ENCODE measurements at places on chromosomes 3 and 15.

DNA sequence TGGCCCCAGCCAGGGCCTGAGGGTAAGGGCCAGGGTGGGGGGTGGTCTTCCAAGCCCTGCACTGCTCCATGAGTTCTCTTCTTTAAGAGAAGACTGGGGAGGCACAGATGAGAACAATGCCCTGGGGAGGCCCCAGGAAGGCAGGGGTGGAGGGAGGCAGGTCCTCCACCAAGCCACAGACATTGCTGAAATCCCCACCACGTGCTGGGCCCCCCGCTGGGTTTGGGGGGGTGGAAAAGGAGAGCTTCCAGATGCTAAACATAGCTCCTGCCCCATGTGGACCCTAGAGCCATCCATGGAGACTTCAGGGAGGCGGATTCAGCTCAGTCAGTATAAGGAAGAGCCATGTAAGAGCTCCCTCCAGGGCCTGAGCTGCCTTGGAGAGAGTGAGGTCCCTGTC lies 157.8 kb upstream of the LINGO1 start:
- no peak for DNase-seq

- no peak for DNase-seq
These were observed 574 bp downstream of the DUOXA1 start for GRCh38 chr15:45128971-45129639.

GRCh38 chr3:81660036-81660435 lies 101.4 kb downstream of the GBE1 start:
- no peak for DNase-seq

- no peak for DNase-seq
These were observed 461 bp downstream of the PCYT1A start for GRCh38 chr3:196287090-196287439.

DNA sequence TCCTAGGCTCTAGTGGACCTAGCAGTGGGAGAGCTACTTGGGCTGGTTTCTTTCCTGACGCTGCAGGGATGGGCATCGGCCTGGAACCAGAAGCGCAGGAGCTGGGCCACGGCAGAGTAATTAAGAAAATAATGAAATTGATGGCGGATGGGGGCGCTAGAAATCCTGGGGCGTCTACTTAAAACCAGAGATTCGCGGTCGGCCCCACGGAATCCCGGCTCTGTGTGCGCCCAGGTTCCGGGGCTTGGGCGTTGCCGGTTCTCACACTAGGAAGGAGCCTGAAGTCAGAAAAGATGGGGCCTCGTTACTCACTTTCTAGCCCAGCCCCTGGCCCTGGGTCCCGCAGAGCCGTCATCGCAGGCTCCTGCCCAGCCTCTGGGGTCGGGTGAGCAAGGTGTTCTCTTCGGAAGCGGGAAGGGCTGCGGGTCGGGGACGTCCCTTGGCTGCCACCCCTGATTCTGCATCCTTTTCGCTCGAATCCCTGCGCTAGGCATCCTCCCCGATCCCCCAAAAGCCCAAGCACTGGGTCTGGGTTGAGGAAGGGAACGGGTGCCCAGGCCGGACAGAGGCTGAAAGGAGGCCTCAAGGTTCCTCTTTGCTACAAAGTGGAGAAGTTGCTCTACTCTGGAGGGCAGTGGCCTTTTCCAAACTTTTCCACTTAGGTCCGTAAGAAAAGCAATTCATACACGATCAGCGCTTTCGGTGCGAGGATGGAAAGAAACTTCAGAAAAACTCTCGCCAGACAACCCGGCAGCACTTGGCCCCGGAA lies 6.1 kb downstream of the SOX14 start:
- no peak for DNase-seq

DNA sequence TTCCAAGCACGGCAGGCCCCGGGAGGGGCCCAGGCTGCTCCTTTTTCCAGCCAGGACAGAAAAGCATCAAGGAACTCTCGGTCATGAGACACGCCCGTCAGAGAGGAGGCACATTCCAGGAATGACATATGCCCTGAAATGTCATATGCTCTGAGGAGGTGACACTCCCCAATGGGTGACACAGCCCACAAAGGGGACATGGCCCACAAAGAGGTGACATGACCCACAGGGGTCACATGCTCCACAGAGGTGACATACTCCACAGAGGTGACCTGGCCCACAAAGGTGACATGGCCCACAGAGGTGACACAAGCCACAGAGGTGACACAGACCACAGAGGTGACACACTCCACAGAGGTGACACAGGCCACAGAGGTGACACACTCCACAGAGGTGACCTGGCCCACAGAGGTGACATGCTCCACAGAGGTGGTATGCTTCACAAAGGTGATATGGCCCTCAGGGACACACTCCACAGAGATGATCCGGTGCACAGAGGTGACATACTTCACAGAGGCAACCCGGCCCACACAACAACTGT lies 79.2 kb downstream of the ABHD5 start:
- peak; percentile 38 for DNase-seq

DNA sequence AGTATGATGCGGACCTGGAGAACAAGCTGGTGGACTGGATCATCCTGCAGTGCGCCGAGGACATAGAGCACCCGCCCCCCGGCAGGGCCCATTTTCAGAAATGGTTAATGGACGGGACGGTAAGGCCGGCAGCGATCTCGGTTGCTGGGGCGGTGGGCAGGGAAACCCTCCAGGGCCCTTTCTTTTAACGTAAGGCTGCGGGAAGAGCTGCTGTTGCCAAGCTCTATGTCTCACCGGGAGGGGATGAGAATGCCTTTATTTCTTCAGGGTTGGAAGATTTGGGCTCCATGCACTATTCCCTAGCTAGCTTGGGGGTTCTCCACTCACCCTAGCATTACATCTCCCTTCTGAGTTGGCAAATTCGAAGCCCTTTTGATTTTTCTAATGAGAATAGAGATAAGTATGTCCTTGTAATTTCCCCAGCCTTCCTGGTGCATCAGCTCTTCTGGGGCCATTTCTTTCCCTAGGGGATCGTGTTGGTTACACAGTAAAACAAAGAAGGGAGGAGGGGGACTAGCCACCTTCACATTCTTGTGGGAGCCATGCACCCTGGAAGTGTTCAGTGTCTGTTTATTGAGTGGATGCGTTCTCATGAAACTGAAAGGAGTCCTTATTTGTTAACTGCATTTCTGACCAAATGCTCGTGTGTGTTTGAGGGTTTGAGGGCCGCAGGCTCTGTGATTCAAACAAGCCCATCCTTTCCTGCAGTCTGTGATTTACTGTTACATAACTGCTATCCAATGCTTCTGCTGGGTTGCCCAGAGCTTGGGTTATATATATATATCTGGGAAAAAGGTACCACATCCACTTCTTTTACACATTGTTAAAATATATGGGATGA lies 982 bp downstream of the TAGLN3 start:
- DNase-seq = no peak

DNA sequence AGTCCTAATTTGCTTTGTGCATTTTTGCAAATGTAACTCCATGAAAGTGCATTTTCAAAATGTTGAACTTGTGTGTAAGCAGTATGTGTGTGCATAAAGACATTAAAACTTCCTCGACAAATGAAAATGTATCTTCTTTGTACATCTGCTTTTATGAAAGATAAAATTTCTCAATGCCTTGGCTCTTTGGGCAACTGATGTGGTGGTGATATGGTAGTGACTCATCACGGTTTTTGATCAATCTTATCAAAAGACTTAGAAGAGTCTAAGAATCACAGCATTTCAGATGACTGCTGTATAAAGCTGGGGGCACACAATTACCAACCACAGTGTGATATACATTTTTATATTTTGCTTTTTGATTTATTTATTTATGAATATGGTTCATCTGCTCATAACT lies 5.4 kb upstream of the MASP1 start:
- no peak for DNase-seq

GRCh38 chr3:174854987-174855386 lies 4.1 kb upstream of the NAALADL2 start:
- DNase-seq = no peak

- DNase-seq = no peak
These were observed 77.2 kb downstream of the LDHAL6B start for GRCh38 chr15:59283717-59284391.

GRCh38 chr15:88607951-88608350 lies 13.2 kb upstream of the AEN start:
- no peak for DNase-seq

DNA sequence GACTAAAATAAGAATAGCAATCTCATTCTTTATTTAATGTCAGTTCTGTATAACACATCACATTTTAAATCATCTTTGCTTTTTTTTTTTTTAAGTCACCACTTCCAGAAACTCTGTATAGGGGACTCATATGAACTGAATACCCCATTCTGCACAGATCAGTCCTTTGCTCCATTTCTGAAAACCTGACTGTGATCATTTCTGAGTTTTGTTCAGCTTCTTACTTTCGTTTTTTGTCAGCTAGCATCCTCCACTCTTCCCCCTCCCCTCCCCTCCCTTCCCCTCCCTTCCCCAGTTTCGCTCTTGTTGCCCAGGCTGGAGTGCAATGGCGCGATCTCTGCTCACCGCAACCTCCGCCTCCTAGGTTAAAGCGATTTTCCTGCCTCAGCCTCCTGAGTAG lies 49.8 kb upstream of the SGO1 start:
- DNase-seq = no peak

DNA sequence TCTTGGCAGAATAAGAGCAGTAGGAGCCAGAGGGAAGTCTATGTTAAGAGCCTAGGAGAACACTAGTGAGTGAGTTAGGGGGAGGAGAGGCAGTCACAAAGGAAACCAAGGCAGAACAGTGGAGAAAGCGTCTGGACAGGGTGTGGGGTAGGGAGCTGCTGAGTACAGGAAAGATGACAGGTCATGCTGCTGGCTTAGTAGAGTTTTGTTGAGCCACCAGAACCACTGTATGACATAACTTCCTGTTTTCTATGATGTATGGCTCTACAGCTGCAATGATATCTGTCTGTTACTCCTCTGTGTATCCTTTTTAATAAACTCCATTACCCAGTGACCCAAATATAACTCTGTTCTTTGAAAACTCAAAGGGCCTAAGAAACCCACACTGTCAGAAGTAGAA lies 10.6 kb upstream of the STT3B start:
- no peak for DNase-seq

DNA sequence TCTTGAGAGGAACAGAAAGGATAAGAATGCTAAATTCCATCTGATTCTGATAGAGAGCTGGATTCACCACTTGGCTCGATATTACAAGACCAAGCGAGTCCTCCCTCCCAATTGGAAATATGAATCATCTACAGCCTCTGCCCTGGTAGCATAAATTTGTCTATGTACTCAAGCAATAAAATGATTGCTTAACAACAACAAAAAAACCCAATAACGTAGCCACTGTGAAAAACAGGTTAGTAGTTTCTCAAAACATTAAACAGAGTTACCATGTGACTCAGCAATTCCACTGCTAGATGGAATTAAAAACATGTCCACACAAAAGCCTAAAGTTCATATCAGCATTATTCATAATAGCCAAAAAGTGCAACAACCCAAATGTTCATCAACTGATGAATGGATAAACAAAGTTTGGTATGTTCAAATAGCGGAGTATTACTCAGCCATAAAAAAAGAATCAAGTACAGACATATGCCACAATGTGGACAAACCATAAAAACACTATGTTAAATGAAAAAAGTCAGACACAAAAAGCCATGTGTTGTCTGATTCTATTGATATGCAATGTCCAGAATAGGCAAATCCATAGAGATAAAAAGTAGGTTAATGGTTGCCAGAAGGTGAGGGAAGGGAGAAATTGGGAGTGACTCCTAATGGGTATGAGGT lies 16.8 kb downstream of the BCL2L10 start:
- DNase-seq = no peak

DNA sequence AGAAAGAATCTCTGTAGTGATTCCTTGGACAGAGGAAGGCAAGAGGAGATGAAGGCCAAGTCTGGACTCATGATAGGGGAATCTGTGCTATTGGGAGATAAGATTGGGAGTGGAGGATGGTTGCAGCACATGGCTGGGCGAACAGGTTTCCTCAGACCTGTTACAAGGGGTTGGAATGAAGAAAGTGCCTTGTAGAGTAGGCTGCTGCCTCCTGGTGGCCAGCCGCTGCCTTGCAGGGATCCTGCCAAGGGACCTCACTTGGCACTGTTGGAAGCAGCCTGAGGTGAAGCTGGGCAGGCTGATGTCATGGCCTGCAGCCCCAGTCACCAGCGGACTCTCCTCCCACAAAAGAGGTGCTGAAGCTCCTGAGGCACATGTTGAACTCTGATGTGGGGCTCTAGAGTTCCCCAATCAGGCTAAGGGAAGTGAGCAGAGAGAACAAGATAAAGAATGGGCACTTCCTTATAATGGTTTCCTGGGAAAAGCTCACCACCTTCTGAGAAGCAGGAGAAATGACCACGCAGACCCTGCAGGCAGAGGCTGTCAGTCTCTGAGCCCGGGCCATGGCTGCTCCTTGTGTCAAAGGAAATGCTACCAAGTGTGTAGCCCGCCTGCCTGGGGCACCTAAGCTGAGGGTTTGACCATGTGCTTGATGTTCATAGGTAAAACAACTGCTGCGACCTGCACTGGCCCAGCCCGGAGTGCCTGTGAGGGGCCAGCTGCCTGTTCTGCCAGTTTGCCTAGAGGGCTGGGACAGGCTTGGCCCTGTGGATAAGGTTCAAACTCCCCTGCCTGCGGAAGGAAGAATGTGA lies 1.6 kb upstream of the TEX264 start:
- peak; percentile 83 for DNase-seq

GRCh38 chr15:70056091-70056680 lies 41.5 kb downstream of the TLE3 start:
- DNase-seq = peak; percentile 9

- no peak for DNase-seq
These were observed 2.7 kb downstream of the CSK start for GRCh38 chr15:74784426-74785193.

- no peak for DNase-seq
These were observed 90.2 kb upstream of the TGFBR2 start for GRCh38 chr3:30516238-30516637.

DNA sequence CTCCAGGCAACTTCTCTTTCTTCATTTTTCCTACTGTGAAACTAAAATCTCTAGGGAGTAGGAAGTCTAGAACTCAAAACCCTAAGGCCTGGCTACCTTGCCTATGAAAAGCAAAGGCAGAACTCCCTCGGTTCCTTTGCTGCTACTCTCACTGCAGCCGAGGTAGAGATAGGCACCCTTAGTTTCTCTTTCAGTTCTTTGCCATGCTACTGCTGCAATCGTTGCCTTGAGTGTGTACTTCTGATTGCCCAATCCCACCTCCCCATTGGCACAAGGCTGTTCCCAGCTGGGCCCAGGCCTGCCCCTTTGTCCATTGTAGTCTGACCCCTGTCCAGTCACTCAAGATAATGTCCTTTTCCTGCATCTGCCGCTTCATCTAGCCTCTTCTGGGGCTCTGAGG lies 92.3 kb upstream of the MRPS22 start:
- DNase-seq = no peak

Data from activated CD8-positive, alpha-beta memory T cell treated with anti-CD3 and anti-CD28 coated beads, Interleukin-2, amount 50 U/mL, for 4 hours (primary cell).